ENCODE measurements at places on chromosomes 2 and 18.
A peak's percentile ranks its signal among the peaks of the same experiment; 100 is the strongest.

GRCh38 chr2:220144411-220144810, 517.0 kb downstream of the SLC4A3 start:
- peak; percentile 83 for DNase-seq

DNA sequence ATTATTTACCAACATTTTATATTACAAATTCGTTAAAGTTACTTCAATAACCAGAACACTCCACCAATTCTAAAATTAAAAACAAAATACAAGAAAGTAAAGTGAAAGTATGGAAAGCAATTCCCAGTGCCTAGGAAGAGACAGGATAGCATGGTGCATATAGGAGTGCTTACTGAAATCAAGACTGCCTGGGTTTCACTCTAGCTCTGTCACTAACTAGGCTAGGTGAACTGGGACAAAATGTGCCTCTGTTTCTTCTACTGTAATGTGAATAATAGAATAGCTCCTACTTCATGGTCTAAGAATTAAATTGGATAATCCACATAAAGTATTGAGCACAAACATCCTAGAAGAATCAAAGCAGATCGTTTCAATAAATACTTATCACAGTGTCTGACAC, 22.6 kb downstream of the STK17B start:
- DNase-seq: no peak

- no peak for DNase-seq
These were observed 1029.9 kb upstream of the ACVR2A start for GRCh38 chr2:146814971-146815370.

DNA sequence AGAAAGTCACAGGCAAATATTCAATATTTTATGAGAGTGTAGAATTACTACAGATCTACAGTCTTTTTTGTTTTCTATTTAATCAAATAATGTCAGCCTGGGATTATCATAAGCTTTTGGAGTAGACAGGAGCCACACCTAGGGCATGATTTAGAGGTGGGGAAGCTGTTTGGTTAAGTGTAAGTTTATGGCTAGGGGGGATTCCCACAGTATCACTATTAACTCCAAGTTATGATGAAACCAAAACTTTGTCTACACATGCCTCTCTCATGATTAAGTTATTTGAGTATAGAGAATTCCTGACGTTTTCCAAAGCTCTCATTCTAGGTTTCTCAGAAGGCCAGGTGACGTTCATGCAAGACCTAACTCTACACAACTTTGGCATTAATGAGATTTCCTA, 2.1 kb downstream of the SERPINB10 start:
- DNase-seq: no peak

- no peak for DNase-seq
These were observed 169.1 kb upstream of the CYP26B1 start for GRCh38 chr2:72316774-72317173.

DNA sequence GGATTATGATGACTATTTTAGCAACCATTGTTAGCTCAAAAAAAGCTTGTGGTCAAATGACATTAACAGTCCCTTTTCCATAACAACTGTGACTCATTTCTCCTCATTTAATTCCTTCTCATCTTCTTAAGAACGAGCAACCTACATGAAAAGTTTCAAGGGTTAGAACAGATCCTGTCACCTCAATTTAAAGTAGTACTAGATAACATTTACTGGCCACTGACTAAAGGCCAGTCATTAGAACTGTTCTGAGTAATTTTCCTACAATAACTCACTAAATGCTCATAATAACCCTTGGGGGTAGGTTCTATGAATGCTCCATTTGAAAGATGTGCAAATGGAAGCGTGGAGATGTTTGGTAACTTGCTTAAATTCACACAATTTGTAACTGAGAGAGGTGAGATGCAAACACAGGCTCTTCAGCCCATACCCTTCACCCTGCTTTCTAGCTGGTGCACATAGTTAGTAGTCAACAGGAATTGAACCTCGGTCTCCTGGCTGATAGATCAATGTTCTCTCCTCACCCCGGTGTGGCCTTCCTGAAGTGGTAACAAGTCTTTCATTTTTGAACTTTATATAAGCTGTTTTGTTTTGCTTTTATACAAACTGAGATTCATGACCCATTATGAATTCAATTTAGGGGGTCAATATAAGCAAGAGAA, 212.5 kb downstream of the SETBP1 start:
- DNase-seq: peak; percentile 9
